ENCODE measurements at places on chromosomes 2 and 18. TPM values are rescaled to one million over a fixed set of nuclear protein-coding genes. Genes with fewer than 3 reads are reported as not detected.

Gene BOLL
- not detected for total RNA-seq

Gene KLF7
- total RNA-seq = 16.9 TPM

Gene SLC23A3
- 2.6 TPM for total RNA-seq

GRCh38 chr2:232816657-232817056, 40.3 kb upstream of the KCNJ13 start:
- no peak for DNase-seq

GRCh38 chr2:216838151-216838550, 21.7 kb downstream of the TNP1 start:
- no peak for DNase-seq

- DNase-seq = no peak
Measured at GRCh38 chr18:41324020-41324791, 630.8 kb upstream of the PIK3C3 start.

DNA sequence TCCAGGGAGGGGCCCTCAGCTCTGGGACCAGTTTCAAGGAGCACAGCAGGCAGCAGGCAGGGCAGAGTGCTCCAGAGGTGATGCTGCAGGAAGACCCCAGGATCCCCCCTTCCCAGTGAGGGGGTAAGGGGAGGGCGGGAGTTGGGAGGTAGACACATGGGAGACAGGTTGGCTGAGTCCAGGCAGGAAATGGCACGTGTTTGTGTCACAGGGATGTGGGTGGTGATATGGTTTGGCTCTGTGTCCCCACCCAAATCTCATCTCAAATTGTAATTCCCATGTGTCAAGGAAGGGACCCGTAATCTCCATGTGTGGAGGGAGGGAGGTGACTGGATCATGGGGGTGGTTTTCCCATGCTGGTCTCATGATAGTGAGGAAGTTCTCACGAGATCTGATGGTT, 25.2 kb upstream of the OTOS start:
- DNase-seq = no peak

GRCh38 chr2:134262684-134263083, 8.8 kb downstream of the MGAT5 start:
- no peak for DNase-seq

DNA sequence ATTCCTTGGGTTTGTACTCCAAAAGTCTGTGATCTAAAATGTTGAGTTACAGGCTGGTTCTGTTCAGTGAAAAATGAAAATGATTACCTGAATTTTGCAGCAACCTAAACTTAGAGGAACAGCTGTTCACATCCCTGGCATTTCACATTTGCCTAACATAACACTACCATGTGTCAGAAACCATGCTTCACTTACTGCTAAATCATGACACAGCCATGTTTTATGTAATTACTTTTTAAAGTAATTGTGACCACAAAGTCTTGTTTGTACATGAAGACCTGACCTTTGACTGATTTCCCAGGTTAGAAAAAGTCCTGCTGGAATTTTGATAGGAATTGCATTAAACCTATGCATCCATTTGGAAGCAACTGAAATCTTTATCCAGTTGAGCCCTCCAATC, 79.1 kb downstream of the FAM168B start:
- no peak for DNase-seq

- DNase-seq = no peak
Measured at GRCh38 chr18:80189531-80189865, 57.8 kb downstream of the PARD6G start.

DNA sequence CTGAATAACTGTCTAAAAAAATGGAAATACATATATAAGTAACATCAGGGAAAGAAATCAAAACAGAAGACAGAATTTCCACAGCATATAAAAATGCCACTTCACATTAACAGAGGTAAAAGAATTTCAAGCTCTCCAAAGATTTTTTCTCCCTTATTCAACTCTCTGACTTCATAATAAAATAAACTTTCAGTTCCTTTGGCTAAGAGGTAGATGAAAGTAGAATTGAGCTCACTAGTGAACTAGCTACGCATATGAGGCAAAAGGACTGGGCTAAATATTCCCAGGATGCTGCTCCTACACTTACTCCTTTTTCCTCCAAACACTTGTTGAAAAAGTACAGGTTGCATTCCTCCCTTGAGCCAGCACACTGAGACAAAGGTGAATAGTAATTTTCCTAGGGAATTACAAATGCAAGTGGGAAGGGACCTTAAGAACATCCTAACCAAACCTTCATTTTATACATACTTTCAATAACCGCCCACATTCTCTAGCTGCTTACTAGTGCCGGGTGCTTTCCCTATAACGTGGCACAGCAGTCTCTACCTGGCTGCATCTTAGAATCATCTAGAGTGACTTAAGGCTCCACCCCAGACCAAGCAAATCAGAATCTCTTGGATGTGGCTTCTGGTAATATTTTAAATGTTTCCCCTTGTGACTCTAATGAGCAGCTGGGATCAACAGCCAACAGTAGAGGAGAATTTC, 136.6 kb downstream of the MTCL1 start:
- DNase-seq = no peak

GRCh38 chr2:11446733-11447248, 19.2 kb downstream of the E2F6 start:
- peak; percentile 64 for DNase-seq

DNA sequence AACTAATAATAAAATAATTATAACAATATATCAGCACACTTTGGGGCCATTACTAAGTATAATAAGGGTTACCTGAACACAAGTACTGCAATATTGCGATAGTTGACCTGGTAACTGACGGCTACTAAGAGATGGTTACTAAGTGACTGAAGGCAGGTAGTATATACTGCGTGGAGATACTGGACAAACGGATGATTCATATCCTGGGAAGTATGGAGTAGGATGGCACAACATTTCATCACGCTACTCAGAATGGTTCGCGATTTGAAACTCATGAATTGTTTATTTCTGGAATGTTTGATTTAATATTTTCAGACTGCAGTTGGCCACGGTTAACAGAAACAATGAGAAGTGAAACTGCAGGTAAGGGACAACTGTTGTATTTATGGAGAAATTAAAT, 39.5 kb upstream of the FLACC1 start:
- no peak for DNase-seq
